Smooth muscle cell of the pulmonary artery (primary cell): ENCODE measurements at places on chromosomes 4 and X. TPM values are rescaled to one million over a fixed set of nuclear protein-coding genes. Genes with fewer than 3 reads are reported as not detected.

The CLDN22 gene
- total RNA-seq: under 0.01 TPM in 1 of 2 replicates, not detected in the other

The PRRG1 gene
- total RNA-seq: 11.5 and 12.8 TPM in 2 replicates

The FRG2 gene
- not detected in 2 replicates for total RNA-seq

The FGFBP1 gene
- not detected in 2 replicates for total RNA-seq

The TCEAL1 gene
- 16.6 and 20.1 TPM in 2 replicates for total RNA-seq
